Epithelial cell of proximal tubule (primary cell): ENCODE measurements at places on chromosomes 5 and 9. TPM values are rescaled to one million over a fixed set of nuclear protein-coding genes. Genes with fewer than 3 reads are reported as not detected.

FOXD4L3 gene
- total RNA-seq, result not detected in 2 replicates

CER1 gene
- total RNA-seq, result not detected in 2 replicates

MYORG gene
- total RNA-seq, result 2.9 and 6.6 TPM in 2 replicates

TMC1 gene
- total RNA-seq, result not detected in 2 replicates

UBAC1 gene
- 40.9 and 60.8 TPM in 2 replicates for total RNA-seq

ORM2 gene
- not detected in 2 replicates for total RNA-seq

CCDC180 gene
- total RNA-seq, result 0.29 and 0.75 TPM in 2 replicates

WDR38 gene
- not detected in 2 replicates for total RNA-seq

ACOT12 gene
- total RNA-seq, result not detected in 2 replicates

PLPPR1 gene
- total RNA-seq, result not detected in 2 replicates

COL23A1 gene
- not detected in 2 replicates for total RNA-seq

PCDHA5 gene
- not detected in 2 replicates for total RNA-seq

DNA sequence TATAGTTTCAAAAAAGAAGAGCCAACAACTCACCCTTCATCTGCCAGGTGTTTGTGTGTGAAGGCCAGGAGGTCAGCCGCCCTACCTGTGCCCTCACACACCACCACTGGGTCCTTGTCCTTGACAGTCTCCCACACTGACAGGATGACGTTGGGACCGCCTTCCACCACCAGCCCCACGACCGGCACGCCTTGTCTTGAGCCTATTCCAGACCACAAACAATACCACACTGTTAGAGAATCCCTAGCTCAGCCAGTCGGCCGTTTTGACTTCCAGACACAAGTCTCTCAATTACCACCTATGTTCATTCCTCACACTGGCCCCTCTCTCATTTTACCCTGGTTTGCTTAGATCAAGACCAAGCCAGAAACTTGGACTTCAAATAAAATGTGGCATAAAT, 66.1 kb downstream of the TRPM6 start:
- DNase-seq, result no peak

- no peak for DNase-seq
These were observed 329.4 kb downstream of the KIF4B start for GRCh38 chr5:155342956-155343355.

- DNase-seq, result no peak
These were observed 119.6 kb downstream of the BOD1 start for GRCh38 chr5:173496883-173497255.

DNA sequence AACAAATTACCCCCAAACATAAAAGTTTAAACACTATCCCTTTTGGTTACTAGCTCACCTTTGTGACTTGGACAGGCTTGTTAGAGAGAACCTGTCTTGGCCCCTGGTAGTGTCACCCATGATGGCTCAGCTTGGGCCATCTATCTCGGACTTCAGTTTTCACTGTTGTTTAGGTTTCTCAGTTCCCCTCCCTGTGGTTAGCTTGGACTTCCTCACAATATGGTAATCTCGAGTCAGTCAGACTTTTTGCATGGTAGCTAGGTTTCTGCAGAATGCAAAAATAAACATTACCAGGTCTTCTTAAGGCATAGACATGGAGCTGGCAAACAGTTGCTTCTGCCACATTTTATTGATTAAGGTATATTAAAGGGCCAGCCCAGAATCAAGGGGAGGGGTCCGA, 324.3 kb upstream of the RORB start:
- no peak for DNase-seq

GRCh38 chr9:137638680-137639079, 19.9 kb downstream of the EHMT1 start:
- DNase-seq, result no peak

DNA sequence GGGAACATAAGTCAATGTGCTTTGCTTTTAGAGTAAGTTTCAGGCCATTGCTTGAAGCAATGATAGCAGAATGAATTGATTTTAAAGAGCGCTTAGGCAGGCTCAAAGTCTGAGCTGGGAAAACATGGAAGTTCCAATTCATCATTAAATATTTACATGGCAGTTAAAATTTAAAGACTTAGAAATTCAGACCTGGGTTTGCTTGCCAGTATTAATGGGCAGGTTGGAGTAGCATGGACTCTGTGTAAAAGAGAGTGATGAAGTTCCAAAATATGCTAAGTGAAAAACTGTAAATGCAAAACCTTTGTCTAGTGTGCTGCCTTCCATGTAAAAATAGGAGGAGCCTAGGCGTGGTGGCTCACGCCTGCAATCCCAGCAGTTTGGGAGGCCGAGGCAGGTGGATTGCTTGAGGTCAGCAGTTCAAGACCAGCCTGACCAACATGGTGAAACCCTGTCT, 48.3 kb upstream of the PIK3R1 start:
- no peak for DNase-seq

DNA sequence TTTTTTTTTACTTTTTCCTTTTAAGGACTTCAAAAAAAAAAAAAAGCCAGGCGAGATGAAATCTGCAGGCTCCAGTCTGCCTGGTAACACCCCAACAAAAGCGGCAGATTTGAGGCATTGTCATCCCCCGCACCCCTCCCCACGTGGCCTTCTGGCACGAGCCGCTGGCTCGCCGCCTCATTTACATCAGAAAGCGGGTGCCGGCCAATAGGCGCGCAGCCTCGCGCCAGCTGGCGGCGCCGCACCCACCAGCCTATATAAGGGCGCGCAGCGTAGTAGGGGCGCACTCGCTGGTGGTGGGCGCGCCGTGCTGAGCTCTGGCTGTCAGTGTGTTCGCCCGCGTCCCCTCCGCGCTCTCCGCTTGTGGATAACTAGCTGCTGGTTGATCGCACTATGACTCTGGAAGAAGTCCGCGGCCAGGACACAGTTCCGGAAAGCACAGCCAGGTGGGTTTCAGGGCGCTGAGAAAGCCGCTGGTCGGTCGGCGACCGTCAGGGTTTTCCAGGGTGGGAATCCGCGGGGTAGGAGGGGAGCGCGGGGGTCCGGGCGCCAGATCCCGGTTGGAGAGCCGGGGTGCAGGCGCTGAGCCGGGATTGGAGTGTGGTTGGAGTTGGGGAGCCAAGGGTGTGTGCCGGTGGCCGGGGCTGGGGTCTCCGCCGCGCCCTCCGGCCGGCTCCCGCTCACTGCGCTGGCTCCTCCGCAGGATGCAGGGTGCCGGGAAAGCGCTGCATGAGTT, at the start of gene GADD45G:
Gene GADD45G (plus strand): TSS at position 284 of the 736 bp plus-strand sequence. CDS start 110 bp downstream, at position 394.
- no peak for DNase-seq

DNA sequence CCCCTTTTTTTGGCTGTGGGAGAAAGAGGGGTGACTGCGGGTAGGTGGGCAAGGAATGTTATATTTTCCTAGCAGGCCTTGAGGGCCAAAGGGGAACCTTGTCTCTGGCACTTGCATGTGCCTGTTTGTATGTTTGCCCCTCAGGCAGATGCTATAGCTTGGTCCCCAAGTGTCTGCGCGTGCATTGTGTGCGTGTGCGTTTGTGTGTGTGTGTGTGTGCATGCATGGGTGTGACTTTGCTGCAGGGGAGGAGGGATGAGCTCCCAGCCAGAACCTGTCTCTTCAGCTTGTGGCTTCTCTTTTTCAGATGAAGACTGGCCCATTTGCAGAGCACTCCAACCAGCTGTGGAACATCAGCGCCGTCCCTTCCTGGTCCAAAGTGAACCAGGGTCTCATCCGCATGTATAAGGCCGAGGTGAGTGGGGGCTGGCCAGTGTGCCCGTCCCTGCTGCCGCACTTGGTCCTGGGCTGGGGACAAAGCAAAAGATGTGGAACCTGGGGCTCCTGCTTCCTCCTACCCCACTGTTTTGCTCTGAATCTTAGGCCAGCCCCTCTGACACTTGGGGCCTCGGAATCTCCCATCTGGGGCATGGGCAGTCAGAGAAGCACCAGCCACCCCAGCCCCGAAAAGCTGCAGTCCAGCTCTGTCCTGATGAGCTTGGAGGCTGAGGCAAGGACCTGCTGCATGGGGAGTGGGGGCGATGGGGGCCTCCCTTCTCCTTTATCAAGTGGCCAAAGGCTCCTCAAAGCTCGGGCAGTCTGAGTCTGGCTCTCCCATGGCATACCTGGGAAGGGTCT, 31.1 kb downstream of the PTPA start:
- DNase-seq, result no peak

DNA sequence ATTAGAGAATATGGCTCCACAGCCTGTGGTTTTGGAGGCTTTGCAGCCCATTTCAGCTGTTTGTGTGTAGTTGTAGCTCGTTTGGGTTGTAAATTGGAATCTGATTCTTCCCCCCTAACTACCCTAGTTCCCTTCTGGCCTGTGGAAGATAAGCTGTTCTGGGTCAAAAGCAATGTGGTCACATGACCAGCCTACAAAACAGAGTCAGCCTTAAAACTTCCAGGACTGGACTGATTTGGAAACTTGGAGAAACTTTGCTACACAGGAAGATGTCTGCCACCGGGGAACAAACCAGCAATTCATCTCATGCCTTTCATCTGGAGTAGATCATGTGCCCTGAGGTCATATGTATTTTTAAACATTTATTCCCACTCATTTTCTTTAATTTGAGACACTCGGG, 83.8 kb downstream of the DAPK1 start:
- DNase-seq, result no peak

GRCh38 chr9:2036844-2037243, 21.7 kb downstream of the SMARCA2 start:
- no peak for DNase-seq

DNA sequence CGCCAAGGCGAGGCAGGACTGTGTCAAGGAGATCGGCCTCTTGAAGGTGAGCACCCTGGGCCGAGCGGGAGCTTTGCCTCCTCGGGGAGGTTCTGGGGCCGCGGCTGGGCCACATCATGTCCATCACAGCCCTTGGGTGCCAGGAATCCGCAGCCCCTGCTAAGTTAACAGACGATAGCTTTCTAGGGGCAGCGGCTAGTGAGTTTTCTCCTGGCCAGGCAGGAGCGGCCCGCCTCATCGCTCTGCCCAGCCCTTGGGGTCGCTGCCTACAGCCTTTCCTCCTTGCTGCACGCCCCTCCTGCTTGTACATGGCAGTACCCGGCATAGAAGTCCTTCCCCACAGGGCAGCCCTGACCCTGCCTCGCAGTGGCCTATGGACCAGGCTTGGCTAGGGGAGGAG, 56.2 kb downstream of the NEK6 start:
- no peak for DNase-seq

- DNase-seq, result no peak
These were observed 57.5 kb downstream of the DAB2IP start for GRCh38 chr9:121708768-121709488.

- DNase-seq, result no peak
These were observed 273.9 kb downstream of the NPR3 start for GRCh38 chr5:32984851-32985610.
